ENCODE measurements at places on chromosomes 1 and 21.

- no peak for DNase-seq
Observed at GRCh38 chr21:45580181-45580575, 37.9 kb upstream of the SLC19A1 start.

DNA sequence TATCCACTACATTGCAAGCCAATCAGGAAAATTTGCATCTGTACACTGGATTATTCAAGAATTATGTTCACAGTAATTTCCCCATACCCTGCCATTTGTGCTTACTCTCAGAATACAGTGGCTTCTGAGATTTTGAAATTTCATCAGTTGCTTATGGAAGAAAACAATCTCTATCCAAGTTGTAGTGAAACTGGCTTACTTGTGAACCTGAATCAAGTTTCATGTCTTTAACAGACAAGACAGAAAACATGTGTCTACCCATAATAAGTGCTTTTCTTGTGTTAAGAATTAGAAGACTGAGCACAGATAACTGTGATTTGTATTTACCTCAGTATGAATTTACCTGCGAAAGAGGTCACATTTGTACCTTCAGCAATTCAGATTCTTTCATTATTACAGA is 672.7 kb upstream of the ADGRL2 start:
- DNase-seq, result no peak

GRCh38 chr1:229068270-229068987 is 202.5 kb upstream of the RAB4A start:
- no peak for DNase-seq

- DNase-seq, result no peak
Observed at GRCh38 chr1:24319962-24320361, 805 bp downstream of the GRHL3 start.

DNA sequence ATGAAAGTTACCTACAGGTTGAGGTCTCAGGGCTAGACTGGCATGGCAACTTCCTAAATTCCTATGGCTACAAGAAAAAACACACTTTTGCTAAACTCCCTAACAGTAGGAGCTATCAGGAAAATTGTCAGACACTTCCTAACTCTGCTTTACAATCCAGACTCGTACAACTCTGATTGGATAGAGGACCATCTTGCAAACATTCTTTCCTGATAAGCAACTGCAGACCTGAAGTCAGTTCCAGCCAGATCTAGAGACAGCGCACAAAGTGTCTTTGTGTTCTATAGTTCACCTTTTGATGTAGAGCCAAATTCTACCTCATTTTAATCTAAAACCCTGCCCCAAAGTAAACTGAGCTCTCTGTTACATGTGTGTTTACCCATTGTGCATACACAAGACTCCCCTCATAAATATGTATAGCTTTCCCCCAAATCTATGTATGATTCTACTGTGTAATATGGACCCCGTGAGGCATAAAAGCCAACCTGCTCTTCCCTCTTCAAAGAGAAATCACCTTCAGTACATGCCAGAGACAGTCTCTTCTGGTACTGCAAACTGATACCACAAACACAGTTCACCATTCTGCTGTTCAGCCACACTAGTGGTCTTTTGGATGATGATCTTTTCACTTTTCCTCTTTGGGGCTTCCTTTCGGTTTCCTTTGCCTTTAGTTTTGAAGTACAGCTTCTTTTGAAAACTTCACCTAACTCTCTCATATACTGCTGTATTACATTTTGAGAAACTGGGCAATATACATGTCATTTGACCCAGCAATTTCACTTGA is 21.7 kb downstream of the ZP4 start:
- no peak for DNase-seq

DNA sequence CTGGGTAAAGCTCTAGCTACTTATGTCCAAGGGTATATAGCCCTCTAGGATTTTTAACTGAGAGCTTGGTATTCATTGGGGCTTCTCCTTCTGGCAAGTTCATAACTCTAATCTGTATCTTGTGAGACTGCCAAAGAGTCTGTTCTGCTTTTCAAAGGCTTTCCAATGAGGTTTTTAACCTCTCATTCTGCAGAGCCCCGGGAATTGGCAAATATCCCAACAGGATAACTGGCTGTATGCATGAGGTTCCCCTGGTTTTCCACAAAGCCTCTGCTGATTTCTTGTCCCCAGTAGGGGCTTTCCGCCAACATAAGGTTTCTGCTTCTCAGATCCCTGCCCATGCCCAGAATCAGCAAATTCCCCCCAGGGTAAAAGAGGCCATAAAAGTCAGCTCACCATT is 40.9 kb downstream of the RPL5 start:
- DNase-seq, result no peak

DNA sequence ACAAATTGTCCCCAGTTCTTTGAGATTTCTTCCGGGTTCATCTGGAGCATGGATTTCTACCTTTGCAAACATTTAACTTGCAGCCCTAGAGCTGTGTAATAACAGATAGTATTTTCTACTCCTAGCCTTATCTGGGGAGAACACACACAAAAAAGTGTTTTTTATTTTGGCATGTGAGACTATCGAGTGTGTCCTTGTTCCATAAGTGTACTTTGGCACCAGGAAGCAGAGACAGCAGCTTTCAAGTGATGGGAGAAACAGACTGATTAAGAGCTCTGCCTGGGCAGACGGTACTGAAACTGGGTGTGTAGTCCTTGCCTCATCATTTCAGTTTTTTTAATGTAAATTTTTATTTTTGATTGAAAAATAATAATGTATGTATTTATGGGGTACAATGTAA is 297.4 kb downstream of the ST6GALNAC3 start:
- no peak for DNase-seq

DNA sequence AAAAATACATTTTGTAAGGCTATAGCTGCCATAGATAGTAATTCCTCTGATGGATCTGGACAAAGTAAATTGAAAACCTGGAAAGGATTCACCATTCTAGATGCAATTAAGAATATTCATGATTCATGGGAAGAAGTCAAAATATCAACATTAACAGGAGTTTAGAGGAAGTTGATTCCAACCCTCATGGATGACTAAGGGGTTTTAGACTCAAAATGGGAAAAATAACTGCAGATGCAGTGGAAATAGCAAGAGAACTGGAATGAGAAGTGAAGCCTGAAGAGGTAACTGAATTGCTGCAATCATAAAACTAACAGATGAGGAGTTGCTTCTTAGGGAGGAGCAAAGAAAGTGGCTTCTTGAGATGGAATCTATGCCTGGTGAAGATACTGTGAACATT is 230.8 kb downstream of the KCTD3 start:
- no peak for DNase-seq

- no peak for DNase-seq
Observed at GRCh38 chr1:49051647-49052046, 275.0 kb upstream of the BEND5 start.

DNA sequence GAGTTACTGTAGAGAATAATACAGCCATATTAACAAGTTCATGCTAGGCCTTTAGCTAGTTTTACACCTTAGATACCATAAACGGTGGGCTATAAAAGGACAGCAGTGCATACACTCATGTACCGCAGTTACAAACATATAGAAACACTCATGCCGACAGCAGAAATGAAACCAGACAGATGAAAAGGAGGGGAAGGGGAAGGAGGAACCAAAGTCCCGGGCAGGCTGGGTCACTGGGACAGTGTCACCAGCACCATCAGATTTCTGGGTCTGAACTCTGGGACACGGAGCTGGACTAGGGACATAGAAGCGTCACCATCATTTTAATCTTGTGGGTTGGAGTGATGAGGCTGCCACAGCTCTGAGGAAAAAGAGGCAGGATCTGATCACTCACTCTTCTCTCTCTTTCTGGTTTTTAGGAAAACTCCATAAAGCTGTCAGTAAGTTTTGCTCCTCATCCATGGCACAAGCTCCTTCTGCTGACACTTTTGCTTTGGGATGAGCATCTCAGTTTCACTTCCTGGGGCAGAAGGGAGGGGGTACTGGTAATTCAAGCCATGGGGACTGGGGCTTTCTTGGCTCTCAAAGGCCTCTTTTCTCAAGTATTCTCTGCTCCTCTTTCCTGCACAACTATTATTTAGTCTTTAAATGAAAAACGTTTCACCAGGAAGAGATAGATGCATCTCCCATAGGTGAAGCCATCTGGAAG is 7.8 kb upstream of the ZNF691 start:
- no peak for DNase-seq
